Testis (tissue), 5 donors: ENCODE measurements at places on chromosomes 2 and 18. TPM values are rescaled to one million over a fixed set of nuclear protein-coding genes. Genes with fewer than 3 reads are reported as not detected.
A peak's percentile ranks its signal among the peaks of the same experiment; 100 is the strongest.

LCT gene
- 0.62 TPM for total RNA-seq

RIT2 gene
- not detected for total RNA-seq

HOXD9 gene
- 15.7 TPM for total RNA-seq

ANKRD53 gene
- total RNA-seq, result 10.6 TPM

FOXD4L1 gene
- total RNA-seq, result 0.19 TPM

UGT1A5 gene
- 0.16 TPM for total RNA-seq

CPS1 gene
- total RNA-seq, result 17.2 TPM

TM4SF20 gene
- 0.79 TPM for total RNA-seq

GRHL1 gene
- 8.0 TPM for total RNA-seq

LHCGR gene
- total RNA-seq, result 7.5 TPM

TUBB8B gene
- 8.9 TPM for total RNA-seq

DNA sequence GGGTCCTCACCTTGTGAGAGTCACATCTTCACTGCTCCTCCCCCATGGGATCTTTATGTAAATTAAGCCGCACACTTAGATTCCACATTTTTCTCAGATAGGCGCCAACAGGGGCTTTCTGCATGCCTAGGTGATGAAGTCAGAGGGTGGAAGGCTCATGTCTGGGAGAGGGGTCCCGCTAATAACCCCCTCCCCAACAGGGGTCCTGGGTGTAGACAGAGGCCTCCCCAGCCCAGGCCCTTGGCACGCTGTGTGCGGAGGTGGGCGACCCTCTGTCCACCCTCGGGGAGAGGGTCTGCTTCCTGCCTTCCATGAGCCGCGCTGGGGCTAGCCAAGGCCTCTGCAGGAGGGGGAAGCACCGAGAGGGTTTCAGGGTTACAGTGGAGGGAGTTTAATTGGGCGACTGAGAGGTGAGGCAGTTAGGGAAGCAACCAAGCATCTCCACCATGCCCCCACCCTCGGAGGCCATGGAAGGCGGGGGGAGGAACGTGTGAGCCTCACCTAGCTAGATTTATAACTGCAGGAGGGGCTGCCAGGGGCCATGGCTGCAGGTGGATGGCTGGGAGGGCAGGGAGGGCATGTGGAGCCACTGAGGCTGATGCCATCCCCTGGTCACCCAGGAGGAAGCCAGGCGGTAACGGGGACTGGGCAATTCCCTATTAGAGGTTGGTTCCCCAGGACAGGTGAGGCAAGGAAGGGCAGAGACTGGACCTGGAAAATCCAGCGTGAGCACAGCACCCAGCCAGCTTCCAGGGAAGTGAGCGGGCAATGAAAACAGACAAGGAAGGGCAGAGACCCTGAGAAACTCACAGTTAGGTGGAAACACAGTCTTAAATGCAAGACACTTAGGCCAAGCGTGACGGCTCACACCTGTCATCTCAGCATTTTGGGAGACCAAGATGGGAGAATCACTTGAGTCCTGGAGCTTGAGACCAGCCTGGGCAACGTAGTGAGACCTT, 7.7 kb upstream of the PXDN start:
- DNase-seq, result peak; percentile 8

- DNase-seq, result no peak
These were observed 3.0 kb downstream of the LRRFIP1 start for GRCh38 chr2:237630216-237631000.

DNA sequence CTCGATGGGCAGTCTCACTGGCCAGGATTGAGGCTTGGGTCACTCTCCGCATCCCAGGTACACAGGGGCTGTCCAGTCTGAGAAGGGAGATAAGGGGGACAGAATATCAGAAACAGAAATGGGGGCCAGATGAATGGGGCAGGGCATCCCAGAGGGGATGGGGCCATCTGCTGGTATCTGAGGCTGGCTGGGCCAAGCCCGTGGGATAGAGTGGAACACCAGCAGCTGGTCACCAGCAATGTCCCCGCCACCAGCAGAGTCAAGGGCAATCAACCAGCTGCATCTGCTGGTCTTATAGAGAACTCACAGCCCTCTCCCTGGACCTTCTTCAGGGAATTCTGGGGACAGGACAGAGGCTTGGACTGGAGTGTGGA, 128.8 kb upstream of the HAAO start:
- no peak for DNase-seq

GRCh38 chr18:59459369-59460071, 100.5 kb upstream of the LMAN1 start:
- no peak for DNase-seq

GRCh38 chr2:173205375-173205774, 129.7 kb downstream of the MAP3K20 start:
- peak; percentile 88 for DNase-seq

DNA sequence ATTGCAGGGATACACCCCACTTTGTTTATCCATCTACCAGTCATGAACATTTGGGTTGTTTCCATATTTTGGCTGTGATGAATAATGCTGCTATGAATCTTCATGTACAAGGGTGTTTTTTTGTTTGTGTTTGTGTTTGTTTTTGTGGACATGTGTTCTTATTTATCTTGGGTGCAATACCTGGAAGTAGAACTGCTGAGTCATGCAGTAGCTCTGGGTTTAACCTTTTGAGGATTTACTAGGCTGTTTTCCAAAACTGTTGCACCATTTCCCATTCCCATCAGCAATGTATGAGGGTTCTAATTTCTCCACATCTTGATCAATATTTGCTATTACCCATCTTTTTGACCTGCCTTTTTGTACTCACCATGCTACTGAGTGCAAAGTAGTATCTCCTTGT, 140.0 kb upstream of the CYP1B1 start:
- DNase-seq, result no peak

DNA sequence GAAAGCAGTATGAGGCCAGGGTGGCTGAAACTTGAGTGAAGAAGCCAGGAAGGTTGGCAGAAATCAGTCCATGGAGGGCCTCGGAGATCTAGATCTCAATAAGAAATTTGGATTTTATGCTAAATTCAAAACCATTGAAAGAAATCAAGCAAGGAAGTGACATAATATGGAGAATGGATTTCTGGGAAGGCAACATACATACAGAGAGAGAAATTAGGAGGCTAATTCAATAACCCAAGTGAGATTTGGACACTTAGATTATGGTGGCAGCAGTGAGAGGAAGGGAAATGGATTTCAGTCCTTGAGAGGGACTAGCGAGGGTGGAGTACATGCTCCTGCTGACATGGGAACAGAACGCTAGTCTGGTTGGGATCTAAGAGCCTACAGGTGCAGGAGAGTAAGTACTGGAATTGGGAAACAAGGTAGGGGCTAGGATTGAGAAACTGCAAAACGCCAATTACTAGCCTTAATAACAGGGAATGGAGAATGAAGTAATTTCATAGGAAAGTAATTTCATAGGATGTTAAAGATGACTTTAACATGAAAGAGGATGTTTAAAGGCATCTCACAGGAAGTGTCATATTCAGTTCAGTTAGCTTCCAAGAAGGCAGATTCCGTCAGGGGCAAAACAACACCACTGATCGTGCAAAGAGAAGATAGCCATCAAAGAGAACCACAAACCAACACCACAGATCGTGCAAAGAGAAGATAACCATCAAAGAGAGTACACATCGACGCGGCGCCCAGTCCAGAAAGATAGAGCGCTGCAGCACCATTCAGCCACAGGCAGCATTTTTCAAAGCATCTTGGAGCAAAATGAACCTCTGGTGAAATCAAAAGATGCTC, 27.2 kb downstream of the CDKL4 start:
- no peak for DNase-seq

- DNase-seq, result peak; percentile 63
These were observed 8.2 kb downstream of the ZFP36L2 start for GRCh38 chr2:43218155-43218701.

DNA sequence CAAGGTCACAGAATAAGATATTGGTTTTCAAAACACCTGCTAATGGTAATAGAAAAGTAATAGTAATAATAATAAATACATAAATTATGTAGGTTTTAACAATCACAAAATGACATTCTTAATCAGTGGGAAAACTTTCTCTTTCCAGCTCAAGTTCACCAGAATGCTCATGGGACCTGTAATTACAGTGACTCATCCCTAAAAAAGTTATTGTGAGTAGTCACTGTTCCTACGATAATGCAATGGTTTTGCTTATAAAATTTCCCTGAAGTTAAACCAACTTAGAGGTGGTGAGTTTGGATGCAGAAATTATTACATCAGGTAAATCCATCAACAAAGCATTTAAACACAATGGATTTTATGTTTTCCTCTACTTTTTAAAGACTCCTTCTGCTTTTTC, 502.3 kb downstream of the PID1 start:
- DNase-seq, result no peak

DNA sequence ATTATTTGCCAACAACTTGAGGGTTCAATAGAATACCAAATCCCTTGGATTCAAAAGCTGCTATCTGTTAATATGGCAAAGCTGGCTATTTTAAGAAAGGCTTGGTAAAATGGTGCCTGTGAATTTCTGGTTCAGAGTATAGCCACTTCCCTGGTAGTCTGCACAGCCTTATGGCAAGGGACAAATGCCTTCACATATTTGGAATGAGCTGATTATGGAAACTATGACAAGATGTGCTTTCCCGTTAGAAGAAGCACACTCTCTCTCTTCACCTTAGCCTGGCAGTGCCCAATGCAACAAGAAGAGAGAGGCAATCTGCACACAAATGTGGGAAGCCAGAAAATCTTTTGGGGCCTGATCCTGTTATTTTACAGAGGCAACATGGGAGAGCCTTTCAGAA, 47.5 kb upstream of the MAP3K20 start:
- no peak for DNase-seq

- no peak for DNase-seq
These were observed 156.2 kb upstream of the NABP1 start for GRCh38 chr2:191521608-191522208.

GRCh38 chr2:196239622-196240587, 68.5 kb upstream of the STK17B start:
- DNase-seq, result peak; percentile 39

DNA sequence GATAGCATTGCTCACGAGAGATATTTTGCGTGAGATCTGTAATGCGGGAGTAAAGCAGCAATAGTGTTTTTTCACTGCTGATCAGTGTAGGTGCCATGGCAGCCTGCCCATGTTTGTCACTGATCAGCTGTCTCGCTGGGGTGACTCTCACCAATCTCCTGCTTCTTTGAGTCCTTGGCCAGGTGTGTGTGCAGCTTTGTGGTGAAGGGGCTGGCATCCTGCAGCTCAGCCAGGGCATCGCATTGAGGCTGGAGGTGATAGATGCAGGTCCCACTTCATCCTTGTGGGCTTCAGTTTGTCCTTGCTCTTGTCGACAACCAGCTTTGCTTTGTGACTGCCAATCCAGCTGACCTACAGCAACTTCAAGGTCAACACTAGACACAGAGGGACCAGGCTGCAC, 258.3 kb upstream of the CXCR4 start:
- DNase-seq, result no peak

- no peak for DNase-seq
These were observed 2.4 kb downstream of the DGKD start for GRCh38 chr2:233356546-233357308.

GRCh38 chr18:50154420-50154819, 40.5 kb downstream of the MYO5B start:
- DNase-seq, result no peak

- no peak for DNase-seq
These were observed 632.4 kb downstream of the NYAP2 start for GRCh38 chr2:226031647-226032501.
